Fibroblast of the aortic adventitia (primary cell): ENCODE measurements at places on chromosomes 1 and 21. TPM values are rescaled to one million over a fixed set of nuclear protein-coding genes. Genes with fewer than 3 reads are reported as not detected.

GRCh38 chr1:247357052-247357780, 25.5 kb upstream of the ZNF496 start:
- DNase-seq, result peak; percentile 46

DNA sequence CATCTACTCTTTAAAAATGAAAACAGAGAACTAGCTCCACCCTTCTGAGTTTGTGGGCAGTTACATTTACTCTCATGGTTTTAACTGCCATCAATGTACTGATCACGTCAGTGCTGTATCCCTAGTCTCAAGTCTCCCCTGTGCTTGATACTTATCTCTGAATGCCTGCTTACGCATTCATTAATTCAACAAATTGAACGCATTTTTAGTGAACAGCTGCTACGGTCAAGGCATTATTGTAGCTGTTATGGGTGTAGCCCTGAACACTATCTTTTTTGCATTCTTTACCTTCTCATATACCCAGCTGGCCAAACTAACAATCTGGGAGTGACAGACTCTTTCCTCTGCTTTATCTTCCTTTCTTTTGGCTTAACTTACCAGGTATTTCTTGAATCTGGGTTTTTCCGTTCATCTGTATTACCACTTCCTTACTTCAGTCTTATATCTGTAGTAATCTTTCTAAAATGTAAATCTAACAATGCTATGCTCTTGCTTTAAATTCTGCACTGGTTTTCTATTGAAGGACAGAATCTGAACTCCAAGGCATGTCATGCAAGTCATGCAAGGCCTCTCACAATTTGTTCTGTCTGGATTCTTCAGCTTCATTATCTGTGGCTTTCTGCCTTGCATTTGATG, 33.3 kb downstream of the SMG7 start:
- no peak for DNase-seq

Gene MAB21L3
- 0.18 and 0.41 TPM in 2 replicates for total RNA-seq

Gene TTC39A
- 0.25 and 2.0 TPM in 2 replicates for total RNA-seq

DNA sequence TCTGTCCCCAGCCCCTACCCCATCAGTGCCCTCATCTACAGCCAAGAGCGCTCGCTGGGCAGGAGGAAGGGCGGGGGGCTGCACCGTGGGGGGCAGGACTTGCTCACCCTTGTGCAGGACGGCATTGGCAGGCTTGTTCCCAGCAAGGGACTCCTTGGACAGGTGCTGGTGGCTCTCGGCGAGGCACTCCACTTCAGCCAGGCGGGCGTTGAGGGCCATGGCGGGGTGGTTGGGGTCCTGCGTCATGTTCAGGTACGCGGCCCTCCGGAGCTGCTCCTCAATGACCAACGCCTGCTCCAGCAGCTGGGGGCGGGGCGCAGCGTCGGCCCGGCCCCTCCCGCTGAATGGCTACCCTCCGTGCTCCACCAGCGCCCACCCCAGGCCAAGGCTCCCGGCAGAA, 64.0 kb downstream of the KCNAB2 start:
- no peak for DNase-seq

Gene CTPS1
- total RNA-seq, result 10.7 and 22.9 TPM in 2 replicates

Gene TINAGL1
- 1.2 and 99.8 TPM in 2 replicates for total RNA-seq

Gene GBP1
- total RNA-seq, result 16.7 and 49.2 TPM in 2 replicates

DNA sequence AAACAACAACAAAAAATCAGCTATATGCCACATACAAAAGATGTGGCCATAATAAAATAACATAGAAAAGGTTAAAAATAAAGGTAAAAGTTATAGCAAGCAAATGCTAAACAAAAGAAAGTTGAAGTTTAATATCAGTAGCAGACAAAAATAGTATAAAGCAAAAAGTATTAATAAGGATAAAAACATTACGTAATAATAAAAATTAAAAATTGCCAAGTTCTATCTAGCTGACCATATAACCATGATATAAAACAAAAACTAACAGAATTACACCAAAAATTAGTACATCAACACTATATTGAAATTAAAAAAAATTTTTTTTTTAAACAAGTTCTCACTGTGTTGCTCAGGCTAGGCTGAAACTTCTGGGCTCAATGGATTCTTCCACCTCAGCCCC, 15.5 kb upstream of the SMG7 start:
- DNase-seq, result no peak

GRCh38 chr1:201563406-201563780, 24.5 kb downstream of the NAV1 start:
- DNase-seq, result no peak

GRCh38 chr1:225290244-225290643, 137.6 kb downstream of the LBR start:
- DNase-seq, result no peak

DNA sequence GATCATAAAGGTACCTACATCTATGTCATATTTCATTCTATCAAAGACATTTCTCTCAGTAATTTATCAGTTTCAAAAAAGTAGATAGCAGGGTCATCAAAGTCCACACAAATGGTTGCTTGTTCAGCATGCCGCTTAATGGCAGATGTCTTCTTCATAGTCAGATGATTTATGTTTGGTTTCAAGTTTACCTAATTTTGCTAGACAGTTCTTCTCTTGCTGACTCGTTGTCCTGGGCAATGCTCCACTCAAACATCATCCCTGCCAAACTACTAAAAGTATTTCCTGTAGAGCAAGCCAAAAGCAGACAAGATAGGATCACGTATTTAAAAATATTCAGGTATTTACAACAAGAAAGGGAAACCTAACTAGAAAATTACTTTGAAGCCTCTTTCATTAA, 13.6 kb downstream of the NUP210L start:
- DNase-seq, result peak; percentile 45

GRCh38 chr1:182677397-182678098, 6.8 kb downstream of the RGS8 start:
- DNase-seq, result no peak

GRCh38 chr1:40184193-40184592, 23.0 kb downstream of the RLF start:
- no peak for DNase-seq

DNA sequence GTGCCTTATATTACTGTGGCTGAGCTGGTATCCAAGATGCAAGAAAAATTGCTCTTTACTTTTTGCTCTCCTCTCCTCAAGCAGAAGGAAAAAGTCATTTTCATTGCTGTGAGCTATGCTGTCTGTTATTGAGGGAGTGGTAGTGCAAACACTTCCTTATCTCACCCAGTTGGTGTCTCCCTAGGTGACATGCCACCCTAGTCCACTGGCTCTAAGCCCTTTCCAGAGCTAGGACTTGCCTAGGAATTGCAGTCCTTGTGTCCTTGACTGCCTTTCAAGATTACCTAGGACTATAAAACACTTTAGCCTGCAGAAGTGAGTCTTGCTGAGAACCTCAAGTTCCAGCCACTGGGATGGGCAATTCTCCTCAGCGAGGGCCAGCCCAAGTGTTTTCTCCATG, 458.3 kb downstream of the MRPL39 start:
- no peak for DNase-seq
